ENCODE measurements at places on chromosomes 7 and 10. TPM values are rescaled to one million over a fixed set of nuclear protein-coding genes. Genes with fewer than 3 reads are reported as not detected.

The SCIN gene
- total RNA-seq = 0.13 TPM

The CRYGN gene
- total RNA-seq = not detected

The UBE2D4 gene
- total RNA-seq = 3.9 TPM

The ASAH2 gene
- 0.38 TPM for total RNA-seq

The DBNL gene
- 92.4 TPM for total RNA-seq

The HDAC9 gene
- total RNA-seq = 2.0 TPM

The SFTPA1 gene
- not detected for total RNA-seq

The NFKB2 gene
- 24.0 TPM for total RNA-seq

The PLA2G12B gene
- 0.13 TPM for total RNA-seq

The LLCFC1 gene
- total RNA-seq = not detected

The CHRM2 gene
- total RNA-seq = not detected

The SP8 gene
- not detected for total RNA-seq

The CASTOR2 gene
- 14.7 TPM for total RNA-seq
